ENCODE measurements at places on chromosomes 5 and 9.
A peak's percentile ranks its signal among the peaks of the same experiment; 100 is the strongest.

GRCh38 chr9:2691212-2691611 lies 26.1 kb upstream of the KCNV2 start:
- no peak for DNase-seq

- DNase-seq: no peak
Measured at GRCh38 chr9:94174164-94174563, 84.9 kb upstream of the ZNF169 start.

DNA sequence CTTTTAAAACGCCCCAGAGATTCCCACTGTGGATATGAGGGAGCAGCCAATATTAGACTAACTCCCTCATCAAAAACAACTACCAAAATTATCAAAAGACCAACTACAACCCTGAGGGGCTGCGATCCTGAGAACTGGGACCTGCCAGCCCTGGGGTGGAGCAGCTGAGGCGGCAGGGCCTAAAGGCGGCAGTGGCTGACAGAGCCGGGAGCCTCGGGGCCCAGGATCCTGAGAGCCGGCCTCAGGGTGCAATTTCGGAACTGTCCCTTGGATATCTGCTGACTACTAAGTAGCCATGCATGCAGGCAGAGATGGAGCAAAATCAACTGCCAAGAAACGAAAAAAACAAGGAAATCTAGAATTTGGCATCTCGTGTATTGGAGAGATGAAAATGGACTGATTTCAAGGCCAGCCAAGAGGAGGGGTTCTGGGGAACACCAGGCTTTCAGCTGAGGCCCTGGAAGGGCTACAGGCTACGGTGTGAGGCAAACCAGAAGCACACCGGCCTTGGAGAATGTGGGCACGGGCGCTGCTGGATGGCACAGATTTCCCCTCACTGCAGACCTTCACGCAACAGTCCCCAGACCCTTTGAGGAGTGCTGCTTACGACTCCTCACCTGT lies 63.6 kb upstream of the UBAC1 start:
- no peak for DNase-seq

DNA sequence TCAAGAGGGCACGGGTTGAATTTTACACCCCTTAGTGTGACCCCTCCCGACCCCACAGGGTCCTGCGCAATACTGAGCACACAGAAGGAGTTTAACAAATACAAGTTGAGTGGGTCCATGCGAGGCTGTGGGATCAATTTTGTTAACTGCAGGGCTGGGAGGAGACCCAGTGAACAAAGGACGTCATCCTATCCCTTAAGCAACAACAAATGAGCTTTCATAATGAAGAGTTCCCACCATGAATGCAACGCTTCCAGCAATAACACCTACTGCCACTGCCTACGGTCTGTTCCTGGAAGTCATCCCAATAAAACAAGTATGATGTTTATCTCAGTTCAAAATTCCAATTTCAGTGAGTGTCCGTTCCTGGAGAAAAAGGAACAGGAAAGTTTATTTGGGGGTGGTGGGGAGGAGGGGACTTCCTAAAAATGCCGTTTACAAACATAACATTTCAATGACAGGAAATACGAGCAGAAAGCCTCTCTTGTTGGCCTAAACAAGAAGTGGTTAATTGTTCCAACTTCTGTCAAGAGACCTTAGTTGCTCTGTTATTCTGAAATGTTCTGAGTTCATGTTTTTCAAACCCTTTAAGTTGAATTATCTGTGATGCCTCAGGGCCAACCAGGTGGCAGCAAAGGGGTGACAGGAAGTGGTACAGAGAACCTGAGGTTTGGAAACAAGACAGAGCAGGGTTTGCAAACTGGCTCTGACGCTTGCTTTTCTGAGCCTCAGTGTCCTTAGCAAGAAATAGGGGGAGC lies 65.8 kb upstream of the PLPP6 start:
- DNase-seq: peak; percentile 20

DNA sequence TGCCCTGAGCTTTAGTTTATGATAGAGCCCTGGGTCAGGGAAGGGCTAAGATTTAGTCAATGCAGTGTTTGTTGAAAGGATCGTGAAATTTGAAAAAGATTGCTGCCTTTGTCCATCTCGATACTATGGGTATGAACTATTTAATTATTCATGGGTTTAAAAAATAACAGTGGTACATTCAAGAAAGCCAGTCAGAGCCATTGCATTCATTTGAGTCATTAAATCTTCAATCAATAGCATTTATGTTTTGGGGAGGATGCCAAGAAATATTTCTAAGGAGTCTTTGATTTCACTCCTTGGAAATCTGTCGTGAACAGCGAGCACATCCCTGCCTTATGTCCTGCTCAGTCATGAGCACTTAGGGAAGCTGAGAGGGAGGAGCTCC lies 54.4 kb upstream of the LRRTM2 start:
- DNase-seq: no peak

- DNase-seq: no peak
Measured at GRCh38 chr9:114962809-114963208, 32.4 kb upstream of the TNFSF8 start.

DNA sequence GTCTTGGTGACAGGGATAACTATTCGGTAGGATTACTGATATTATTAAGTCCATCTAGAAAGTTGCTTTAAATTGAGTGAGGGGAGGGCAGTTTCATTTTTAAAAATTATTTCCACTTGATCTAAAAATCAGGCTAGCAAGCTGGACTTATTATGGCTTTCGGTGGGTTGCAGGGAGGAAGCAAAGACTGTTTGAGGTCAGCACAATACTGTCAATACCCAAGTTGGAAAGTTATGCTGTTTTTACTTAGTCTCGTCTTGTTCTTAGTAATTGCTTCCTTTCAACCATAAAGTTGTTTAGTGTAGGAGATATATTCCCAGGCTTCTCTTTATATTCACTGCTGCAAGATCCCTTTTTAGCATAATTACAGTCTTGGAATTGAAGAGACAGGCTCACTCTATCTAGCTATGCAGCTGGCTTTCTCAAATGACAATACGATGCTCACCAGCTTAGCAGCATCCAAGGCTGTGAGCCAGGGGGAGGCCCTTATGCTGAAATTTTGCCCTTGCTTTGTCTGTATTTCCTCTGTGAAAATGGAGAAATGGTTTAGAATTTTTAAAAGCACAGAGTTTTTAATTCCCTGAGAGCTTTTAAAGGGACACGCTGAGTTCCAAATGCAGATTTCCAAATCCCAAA lies 68.2 kb upstream of the APC start:
- DNase-seq: no peak

Data from suppressor macrophage treated with lipopolysaccharide for 1 hour (primary cell).